ENCODE measurements at places on chromosomes 16 and 17. TPM values are rescaled to one million over a fixed set of nuclear protein-coding genes. Genes with fewer than 3 reads are reported as not detected.

GRCh38 chr17:44969144-44969780, 1.2 kb upstream of the C1QL1 start:
- no peak for DNase-seq

DNA sequence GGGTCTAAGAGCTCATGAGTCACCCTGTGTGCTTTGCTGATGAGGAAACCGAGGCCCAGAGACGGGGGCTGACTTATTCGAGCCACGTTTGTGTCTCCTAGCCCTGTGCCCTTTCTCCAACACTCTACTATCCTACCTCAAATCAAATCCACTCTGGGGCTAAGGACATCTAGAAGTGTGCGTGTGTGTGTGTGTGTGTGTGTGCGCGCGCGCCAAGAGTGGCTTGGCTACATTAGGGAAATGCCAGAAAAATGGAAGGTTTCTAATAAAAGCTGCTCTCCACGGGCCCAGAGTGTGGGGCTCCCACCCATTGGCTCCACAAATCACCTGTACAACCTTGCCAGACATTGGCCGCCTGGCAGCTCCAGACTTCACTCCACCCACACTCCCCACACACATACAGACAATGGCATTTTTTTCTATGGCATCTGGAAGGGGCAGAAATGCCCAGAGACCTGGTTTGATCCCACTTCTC, 30.3 kb upstream of the PHOSPHO1 start:
- DNase-seq, result no peak

Gene TBC1D3B
- 12.8 TPM for total RNA-seq

DNA sequence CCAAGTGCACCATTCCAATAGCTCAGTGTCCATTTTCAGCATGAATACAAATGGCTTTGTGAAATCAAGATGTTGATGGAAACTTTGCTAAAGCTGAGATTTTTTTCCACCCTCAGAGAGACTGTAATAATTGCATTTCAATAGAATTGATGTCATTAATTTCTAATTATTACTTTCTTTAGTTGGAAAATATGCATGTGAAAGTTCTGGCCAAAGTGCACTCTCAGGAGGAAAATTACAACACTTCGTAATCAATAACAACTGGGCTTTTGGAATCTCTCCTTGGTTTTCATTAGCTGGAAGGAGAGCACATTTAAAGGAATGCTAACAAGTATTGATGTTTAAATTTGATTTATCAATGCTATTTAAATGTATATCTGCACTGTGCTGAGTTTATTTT, 529.5 kb upstream of the CDH8 start:
- no peak for DNase-seq

DNA sequence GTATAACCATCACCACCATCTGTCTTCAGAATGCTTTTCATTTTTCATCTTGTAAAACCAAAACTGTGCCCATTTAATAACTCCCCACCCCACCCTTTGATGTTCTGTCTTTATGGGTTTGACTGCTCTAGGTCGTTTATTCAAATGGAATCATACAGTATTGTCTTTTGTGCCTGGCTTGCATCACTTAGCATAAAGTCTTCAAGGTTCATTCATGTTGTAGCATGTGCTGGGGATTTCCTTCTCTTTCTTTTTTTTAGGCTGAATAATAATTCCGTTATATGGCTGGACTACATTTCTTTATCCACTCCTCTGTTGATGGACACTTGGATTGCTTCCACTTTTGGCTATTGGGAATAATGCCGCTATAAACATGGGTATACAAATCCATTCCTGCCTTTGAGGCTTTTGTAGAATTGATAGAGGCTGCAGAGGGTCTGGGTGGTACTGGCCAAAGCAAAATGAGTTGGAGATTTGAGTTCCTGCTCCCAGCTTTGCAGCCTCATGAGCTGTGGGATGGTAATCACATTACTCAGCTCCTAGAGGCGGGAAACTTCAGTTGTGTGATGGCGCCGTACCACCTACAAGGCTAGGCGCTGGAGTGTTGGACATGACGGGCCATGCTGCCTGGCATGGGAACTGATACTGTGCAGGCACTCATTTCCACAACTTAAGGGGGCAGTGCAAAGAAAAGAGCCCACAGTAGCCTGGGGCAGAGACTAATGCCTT, 64.8 kb downstream of the CLEC16A start:
- DNase-seq, result no peak

Gene ABCA10
- total RNA-seq, result not detected

Gene MYH13
- total RNA-seq, result not detected

Gene CA4
- not detected for total RNA-seq

DNA sequence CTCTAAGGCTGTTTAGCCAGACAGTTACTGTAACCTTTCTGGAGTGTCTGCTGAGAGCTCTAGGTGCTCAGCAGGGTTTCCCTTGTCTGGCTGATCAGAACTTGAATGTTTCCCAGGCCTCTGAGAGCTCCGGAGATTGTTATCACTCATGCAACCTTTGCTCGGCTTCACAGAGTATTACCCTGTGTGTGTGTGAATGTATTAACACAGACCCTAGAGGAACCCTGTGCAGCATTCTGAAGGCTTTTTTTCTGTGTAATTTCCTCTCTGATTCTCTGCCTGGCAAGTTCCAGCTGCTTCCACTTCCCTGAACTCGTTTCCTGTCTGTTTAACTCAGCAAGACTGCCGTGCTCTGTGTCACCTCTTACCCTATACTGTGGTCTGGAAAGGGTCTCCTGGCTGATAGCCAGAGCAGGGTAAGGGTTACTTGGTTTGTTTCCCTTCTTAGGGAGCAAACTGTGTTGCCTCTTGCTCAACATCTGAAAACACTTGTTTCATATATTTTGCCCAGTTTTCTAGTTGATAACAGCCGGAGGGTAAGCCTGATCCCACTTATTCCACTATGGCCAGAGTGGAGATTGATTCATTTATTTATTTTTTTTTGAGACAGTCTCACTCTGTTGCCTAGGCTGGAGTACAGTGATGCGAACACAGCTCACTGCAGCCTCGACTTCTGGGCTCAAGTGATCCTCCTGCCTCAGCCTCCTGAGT, 21.7 kb downstream of the PRMT7 start:
- DNase-seq, result peak; percentile 49

GRCh38 chr17:81901167-81902022, 643 bp upstream of the NPB start:
- no peak for DNase-seq

DNA sequence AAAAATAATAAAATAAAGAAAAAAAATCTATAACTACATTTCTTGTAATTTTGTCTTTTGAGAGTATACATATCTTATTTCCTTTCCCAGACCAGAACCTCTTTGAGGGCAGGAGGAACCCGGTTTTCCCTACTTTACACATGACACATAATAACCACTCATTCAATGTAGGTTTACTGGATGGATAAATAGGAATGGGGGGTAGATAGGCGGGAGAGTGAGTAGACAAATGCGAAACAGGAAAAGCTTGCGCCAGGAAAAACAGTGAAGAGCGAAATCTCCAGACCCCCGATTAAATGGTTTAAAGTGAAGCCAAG, 515 bp upstream of the GOSR2 start:
- no peak for DNase-seq

DNA sequence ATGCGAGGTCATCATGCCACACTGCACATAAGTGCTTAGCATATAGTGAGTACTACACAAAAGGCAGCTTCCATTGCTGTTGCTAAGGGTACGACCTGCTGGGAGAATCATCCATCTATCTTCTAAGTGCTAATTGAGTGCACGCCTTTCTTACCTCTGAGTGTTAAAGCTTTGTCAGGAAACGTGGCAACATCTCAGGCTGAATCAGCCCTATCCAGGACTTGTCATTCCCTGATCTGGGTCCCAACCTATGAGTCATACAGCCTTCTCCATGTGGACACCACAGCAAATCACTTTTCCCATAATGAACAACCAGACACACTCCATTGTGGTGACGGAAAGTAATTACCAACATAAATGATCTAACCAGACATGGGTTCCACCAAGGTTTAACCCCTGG, 201.1 kb upstream of the MAF start:
- no peak for DNase-seq
